ENCODE measurements at places on chromosomes 12 and 14.
A peak's percentile ranks its signal among the peaks of the same experiment; 100 is the strongest.

DNA sequence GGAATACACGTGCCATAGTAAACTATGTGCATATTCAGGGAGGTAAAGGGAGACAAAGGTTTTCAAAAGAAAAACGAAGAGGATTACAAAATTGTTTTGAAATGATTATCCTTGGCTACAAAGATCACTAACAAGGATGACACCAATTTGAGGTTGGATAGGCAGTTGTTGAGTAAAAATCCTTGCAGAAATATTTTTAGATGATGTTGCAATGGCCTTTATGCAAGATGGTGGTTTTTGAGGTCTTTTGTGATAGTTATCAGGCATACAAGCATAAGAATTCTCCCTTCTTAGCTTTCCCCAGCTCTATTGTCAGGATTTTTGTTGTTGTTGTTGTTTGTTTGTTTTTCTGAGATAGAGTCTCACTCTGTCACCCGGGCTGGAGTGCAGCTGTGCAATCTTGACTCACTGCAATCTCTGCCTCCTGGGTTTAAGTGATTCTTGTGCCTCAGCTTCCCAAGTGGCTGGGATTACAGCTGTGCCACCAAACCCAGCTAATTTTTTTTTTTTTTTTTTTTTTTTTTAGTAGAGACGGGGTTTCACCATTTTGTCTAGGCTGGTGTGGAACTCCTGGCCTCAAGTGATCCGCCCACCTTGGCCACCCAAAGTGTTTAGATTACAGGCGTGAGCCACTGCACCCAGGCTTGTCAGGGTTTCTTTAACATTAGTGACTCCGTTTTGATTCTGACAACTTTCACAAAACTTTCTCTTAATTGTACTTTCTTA lies 7.8 kb downstream of the RNASE1 start:
- no peak for DNase-seq

GRCh38 chr12:39402922-39403321 lies 40.0 kb downstream of the KIF21A start:
- no peak for DNase-seq

DNA sequence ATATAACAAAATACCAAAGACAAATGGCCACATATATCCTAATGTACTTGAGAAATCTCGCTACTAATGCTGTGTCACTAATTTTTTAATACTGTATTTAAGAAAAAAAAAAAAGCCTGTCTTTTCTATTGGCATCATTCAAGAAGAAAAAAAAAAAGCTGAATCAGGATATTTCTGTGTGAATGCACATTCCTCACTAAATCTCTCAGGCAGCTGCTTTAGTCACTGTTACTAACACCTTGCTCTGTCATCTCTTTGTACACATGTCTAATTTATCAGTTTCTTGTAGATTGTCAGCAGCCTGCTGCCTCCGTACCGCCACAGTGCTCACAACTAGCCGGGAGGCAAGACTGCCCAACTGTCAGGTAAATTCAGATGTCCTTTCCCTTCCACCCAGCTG lies 32.0 kb upstream of the FGD4 start:
- DNase-seq: no peak

- no peak for DNase-seq
Measured at GRCh38 chr14:55138091-55138490, 9.0 kb downstream of the LGALS3 start.

DNA sequence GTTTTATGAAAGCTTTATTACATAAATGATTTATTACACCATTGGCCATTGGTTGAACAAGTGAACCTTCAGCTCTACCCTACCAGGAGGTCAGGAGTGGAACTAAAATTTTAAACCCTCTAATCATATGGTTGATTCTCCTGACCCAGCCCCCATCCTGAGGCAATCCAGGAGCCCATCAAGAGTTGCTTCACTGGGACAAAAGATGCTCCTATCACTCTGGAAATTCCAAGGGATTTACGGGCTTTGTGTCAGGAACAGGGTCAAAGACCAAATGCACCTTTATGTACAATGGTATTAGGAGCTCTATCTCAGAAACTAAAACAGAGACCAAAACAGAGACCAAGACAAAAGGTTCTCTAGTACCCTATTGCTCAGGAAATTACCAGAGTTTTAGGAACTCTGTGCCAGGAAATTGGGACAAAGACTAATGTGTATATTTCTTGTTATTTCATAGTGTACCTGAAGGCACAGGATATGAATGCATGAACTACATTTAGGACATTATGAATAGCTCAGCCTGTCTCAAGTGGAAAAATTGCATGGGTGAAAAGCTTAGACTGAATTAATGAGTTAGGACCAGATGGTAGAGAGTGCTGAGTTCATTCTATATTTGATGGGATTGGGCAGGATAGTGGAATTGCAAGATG lies 171.7 kb upstream of the FLRT2 start:
- DNase-seq: no peak

DNA sequence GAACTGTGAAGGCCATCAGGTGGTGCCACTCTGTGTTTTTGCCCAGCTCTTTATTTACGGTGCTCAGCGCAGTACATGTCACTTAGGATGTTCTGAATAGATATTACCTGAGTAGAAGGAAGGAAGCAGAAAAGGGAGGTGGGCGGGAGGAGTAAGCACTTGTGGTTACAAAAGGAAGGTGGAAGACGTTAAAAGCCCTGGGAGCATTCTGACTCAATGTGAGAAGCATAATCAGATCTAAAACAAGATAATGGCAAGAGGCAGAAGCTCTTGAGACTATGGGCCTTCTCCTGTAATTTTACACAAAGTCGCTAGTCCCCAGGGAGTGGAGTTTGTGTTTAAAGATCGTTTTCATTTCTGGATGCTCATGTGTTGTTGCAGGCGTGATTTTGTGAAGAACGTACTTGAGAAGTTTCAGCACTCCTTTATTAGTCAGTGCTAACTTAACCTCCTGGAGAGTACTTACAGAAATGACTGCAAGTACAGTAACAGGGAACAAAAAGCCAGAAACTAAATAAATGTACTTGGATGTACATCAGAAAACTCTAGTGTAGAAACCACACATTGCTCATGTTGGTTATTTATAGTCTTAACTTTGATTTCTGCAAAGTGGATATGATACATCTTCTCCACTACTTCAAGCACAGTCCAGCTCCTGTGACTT lies 1523.5 kb downstream of the AACS start:
- no peak for DNase-seq

DNA sequence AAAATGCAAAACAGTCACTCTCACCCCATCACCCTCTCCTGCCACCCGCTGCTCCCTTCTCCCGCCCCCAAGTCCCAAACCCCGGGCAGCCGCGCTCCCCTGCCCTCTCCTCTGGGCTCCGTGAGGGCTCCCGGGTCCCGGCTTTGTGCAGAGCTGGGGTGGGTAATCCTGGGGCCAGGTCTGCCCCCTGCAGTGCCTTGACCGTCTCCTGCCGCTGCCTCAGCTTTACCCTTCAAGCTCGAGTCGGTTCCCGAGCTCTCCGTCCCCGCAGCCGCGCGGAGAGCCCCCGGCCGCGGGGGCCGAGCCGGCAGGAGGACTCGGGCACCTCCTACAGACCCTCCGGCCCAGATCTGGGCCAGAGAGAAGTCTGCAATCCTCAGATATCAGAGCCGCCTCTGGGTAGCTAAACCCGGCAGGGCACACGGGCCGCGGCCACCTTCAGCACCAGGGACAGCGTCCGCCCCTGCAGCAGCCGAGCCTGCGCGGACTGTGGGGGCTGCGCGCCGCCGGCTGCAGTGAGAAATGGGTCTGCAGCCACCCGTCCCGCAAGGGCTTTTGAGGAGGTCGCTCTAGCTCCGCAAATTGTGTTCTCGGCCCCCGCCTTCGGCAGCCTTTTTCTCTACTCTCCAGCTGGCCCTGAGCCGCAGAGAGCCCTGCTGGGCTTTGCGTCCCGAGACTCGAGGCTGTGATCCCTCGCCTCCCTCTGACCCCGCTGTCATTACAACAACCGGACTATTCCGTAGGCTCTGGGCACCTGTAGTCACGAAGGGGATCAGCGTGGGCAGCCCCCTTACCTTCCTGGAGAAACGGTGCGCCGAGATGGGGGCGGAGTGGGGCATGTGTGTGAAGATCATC lies 1.2 kb downstream of the PRMT8 start:
- peak; percentile 61 for DNase-seq

- DNase-seq: no peak
Measured at GRCh38 chr12:118185602-118186397, 49.9 kb downstream of the PEBP1 start.

DNA sequence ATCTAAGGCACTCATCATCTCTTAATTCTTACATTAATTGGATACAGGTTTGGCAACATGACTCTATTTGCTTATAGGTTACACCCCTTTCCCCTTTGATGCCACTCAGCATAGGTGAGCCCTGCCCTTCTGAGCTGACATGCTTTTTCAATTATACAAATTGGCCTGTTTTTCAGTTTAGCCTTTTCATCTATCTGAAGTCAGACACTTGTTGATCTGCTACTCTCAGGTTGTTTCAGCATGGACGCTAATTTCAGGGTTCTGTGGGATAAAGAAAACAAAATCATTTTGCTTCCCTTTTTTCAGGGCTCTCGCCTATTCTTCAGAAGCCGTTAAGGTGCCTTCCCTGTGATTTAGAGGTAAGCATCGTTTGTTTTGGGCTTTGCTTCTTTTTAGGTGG lies 55.3 kb downstream of the DACT1 start:
- DNase-seq: no peak

- no peak for DNase-seq
Measured at GRCh38 chr12:59431266-59431665, 164.6 kb upstream of the SLC16A7 start.

DNA sequence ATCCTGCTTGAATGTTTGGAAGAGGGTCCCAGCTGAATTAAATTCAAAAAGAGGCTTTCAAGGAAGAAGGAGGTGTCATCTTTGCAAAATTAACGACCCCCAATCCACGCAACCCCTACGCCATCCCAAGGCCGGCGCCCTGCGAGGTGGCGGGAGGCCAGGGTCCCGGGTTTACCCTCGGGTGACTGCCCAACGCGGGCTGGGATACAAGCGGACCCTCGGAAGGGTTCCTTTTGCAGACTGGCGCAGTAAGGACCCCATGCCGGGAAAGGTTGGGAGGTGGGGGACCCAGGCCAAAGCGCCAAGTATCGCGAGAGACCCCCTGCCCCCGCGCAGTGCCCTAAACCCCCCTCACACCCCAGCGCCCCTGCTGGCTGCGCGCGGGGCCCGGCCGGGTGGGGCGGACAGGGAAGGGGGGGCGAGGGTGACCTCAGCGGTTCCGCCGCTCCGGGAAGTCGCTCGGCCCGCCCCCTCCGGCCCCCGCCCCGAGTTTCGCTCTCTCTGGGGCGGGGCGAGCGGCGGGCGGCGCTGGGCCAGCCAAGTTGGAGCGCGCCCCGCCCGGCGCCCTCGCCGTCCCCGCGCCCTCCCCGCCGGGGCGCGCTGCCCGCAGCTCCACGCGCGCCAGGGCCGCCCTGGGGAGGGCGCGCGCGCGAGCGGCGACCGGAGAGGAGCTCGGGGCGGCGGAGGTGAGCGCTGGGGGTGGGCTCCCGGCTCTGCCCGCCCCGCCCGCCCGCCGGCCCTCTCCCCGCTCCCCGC lies 708 bp upstream of the ZBTB42 start:
- DNase-seq: peak; percentile 88

DNA sequence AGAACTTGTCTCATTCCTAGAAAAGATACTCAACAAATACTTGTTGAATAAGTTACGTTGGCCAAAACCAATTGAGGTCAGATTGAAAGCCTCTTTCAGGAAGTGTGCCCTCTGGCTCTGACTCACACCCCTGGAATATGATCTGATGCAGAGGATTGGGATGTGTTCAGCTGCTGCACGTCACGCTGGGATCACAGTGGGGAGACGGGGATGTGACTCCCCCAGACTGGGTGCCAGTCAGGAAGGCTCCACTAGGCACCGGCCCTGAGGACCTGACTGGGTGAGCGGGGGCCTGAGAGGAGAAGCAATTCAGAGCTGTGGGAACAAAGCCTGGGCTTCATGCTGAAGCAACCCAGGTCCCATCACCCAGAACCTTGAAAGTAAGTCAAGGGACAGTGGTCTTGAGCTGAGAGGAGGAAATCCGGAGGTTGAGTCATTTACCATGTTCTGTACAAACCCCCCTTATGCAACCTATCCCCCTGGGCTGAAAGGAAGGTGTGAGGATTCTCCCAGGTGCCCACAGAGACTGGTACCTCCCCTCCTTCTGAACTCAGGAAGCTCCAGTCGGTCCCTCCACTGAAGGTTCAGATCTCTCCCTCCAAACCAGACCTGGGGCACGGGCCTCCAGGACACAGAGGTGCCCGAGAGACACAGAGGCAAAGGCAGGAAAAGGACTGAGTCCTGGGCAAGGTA lies 3.9 kb downstream of the CEBPE start:
- no peak for DNase-seq

- DNase-seq: peak; percentile 79
Measured at GRCh38 chr12:98490501-98491453, 24.6 kb upstream of the TMPO start.

GRCh38 chr12:22431693-22432251 lies 97.3 kb upstream of the ST8SIA1 start:
- DNase-seq: no peak

DNA sequence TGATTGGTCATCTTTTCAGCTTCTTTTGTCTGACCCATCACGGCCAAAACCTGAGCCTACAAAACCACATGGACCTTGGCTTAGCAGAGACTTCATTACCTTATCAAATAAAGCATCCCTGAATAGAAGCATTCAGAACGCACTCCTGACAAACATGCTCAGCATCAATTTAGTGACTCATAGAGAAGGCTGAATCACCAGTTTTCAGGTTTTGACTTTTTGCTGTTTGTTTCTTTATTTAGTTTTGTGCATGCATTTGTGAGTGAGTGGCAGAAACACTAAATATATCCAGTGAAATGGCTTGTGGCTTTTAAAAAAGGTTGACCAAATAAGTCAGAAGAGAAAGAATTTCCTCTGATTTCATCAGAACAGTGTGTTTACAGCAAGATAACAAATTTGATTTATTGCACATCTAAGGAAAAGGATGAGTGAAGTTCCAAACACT lies 19.0 kb upstream of the OVCH1 start:
- DNase-seq: no peak

- DNase-seq: no peak
Measured at GRCh38 chr12:130973109-130973508, 19.4 kb downstream of the ADGRD1 start.

- no peak for DNase-seq
Measured at GRCh38 chr12:5268424-5269210, 163.3 kb upstream of the NTF3 start.

- peak; percentile 71 for DNase-seq
Measured at GRCh38 chr14:77088219-77088618, 9.8 kb upstream of the CIPC start.

- DNase-seq: no peak
Measured at GRCh38 chr12:47071241-47071852, 8.1 kb upstream of the PCED1B start.

Measured in thyroid gland (tissue), 4 donors.